ENCODE measurements at places on chromosomes 12 and 14. TPM values are rescaled to one million over a fixed set of nuclear protein-coding genes. Genes with fewer than 3 reads are reported as not detected.

DNA sequence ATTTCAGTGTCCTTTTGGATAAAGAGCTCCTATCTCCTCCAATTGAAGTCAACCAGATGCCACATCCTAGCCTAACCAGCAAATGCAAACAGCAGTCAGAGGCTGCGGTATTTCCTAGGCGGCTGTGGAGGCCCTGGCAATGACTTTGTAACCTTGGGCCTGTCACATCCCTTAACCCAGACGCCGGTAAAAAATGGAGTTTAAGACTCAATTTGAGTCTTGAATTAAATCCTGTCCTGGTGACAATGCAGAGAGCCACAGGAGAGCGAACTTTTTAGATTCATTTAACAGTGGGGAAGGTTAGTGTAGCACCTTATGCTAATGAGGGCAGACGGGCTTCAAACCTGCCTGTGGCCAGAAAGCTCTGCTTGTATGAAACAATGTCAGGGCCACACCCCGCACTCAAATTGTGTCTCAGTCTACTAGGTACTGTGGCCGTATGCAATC lies 1.3 kb downstream of the C12orf75 start:
- peak; percentile 60 for ATAC-seq

The NKX2-1 gene
- total RNA-seq, result not detected

GRCh38 chr14:102197317-102197853 lies 57.7 kb downstream of the WDR20 start:
- no peak for ATAC-seq

DNA sequence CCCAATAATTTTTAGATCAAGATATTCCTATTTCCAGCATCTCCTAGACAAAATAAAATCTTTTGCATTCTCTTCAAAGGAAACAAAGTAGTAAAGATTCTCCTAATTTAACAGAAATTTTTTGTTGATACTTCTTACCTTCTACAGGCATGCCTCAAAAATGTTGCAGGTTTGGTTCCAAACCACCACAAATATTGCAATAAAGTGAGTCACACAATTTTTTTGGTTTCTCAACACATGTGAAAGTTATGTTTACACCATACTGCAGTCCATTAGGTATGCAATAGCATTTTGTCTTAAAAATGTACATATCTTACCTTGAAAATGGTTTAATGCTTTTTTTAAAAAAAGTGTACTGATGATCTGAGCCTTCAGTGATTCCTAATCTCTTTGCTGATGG lies 65.6 kb upstream of the USP15 start:
- no peak for ATAC-seq

- peak; percentile 5 for ATAC-seq
Observed at GRCh38 chr14:105474483-105475268, at the start of gene CRIP2. TSS of gene CRIP2 (plus strand) at chr14:105474821. CDS start at chr14:105474863, 42 bp downstream.

The SLC39A5 gene
- total RNA-seq, result not detected

GRCh38 chr14:26463136-26463535 lies 134.7 kb downstream of the NOVA1 start:
- no peak for ATAC-seq

- ATAC-seq, result no peak
Observed at GRCh38 chr12:112124918-112125249, 476 bp upstream of the TRAFD1 start.

The KLRC1 gene
- not detected for total RNA-seq

The SMOC1 gene
- 0.12 TPM for total RNA-seq

DNA sequence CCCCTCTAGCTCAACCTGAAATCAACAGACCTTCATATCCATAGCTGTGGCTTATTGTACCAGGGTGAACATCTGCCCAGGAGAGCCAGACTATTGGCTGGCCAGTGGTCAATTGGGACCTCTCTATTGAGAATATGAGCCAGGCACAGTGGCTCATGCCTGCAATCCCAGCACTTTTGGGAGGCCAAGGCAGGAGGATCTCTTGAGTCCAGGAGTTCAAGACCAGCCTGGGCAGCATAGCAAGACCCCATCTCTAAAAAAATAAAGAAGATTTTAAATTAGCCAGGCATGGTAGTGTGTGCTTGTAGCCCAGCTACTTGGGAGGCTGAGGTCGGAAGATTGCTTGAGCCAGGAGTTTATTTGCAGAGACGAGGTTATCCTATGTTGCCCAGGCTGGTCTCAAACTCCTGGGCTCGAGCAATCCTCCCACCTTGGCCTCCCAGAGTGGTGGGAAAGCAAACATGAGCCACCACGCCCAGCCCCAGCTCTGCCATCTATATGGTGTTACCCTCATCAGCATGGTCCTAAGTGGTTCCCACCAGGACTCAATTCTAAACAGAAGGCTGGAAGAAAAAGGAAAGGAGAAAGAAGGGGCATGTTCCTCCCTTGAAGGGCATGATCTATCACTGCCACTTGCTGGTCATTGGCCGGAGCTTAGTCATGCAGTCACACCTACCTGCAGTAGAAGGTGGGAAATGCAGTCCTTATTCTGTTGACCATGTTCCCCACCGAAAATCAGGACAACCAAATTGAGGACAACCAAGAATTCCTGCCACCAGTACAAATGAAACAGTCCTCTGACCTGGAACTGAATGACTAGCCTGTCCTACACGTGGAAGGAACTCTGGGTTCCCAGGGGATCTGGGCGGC lies 33.7 kb upstream of the IFT81 start:
- ATAC-seq, result no peak

The SERPINA9 gene
- 0.12 TPM for total RNA-seq

DNA sequence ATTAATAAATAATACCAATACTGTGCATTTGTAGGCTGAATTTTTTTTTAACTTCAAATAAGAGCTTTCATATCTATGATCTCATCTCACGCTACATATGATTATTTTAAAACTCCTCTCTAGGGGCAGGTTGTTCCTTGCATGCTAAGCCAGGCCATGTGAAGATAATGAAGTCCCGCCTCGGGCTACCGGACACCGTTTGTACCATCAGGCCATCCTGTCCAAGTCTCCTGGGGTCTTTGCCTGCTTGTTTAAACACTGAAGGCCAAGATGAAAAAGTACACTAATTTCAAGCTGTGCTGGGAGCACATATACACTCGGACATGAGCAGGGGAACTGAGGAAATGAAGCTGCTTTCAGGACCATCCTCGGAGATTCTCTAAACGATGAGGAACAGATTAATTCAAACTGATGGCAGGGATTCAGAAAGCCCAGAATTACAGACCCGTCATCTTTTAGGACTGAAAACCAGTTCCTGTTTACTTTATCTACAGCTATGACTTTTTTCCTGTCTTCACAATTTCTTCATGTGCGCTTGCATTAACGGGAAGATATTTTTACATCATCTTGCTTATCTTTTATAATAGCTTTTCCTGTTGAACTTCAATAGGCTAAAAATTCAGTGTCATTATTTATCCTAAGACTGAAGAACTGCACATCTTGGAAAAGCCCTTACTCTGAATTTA lies 6.3 kb upstream of the ABHD12B start:
- no peak for ATAC-seq

The SCN8A gene
- 0.68 TPM for total RNA-seq

DNA sequence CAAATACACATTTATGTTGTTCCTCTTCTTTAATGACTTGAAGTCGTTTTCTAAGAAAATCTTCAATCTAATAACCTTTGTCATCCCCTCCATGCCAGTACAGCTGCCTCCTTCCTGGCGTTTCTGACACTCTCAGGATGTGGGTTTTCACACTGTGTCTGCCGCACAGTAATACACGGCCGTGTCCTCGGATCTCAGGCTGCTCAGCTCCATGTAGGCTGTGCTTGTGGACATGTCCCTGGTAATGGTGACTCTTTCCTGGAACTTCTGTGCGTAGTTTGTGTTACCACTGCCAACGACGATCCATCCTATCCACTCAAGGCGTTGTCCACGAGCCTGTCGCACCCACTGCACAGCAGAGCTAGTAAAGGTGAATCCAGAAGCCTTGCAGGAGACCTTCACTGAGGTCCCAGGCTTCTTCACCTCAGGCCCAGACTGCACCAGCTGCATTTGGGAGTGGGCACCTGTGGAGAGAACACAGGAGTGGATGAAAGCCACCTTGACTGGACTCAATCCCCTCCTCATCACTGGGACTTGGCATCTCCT lies 1095.9 kb downstream of the TMEM121 start:
- no peak for ATAC-seq
